CD8-positive, alpha-beta memory T cell (primary cell): ENCODE measurements at places on chromosomes 16 and 17.
A peak's percentile ranks its signal among the peaks of the same experiment; 100 is the strongest.

DNA sequence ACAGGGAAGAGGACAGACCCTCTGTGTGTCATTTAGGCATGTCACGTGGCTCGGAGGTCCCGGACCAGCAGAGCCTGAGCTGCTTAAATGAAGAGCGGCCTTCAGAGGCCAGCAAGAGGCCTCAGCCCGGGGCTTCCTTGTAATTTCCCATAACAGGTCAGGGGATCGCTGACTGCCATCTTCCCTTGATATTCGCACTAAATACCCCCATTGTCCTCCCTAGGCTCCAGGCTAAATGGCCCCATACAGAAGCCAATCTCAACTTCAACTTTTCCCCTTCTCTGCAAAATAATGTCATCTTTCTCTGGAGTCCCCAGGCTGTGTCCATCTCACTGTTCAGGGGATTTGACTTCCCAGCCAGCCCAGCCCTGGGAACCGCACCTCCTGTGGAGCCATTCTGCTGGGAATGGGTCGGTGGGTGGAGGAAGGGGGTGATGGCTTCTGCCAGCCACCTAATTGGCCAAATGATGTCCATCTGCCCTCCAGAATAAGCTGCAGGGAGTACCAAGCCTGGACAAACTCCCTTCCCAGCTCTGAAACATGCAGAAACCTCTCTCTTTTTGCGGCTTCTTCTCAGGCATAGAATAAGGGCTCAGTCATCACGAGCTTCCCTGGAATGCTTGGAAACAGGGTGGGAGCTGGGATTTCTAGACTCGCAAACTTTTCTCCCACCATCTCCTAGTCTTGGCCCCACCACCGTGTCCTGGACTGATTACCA, 129.9 kb downstream of the SDK2 start:
- DNase-seq, result no peak

DNA sequence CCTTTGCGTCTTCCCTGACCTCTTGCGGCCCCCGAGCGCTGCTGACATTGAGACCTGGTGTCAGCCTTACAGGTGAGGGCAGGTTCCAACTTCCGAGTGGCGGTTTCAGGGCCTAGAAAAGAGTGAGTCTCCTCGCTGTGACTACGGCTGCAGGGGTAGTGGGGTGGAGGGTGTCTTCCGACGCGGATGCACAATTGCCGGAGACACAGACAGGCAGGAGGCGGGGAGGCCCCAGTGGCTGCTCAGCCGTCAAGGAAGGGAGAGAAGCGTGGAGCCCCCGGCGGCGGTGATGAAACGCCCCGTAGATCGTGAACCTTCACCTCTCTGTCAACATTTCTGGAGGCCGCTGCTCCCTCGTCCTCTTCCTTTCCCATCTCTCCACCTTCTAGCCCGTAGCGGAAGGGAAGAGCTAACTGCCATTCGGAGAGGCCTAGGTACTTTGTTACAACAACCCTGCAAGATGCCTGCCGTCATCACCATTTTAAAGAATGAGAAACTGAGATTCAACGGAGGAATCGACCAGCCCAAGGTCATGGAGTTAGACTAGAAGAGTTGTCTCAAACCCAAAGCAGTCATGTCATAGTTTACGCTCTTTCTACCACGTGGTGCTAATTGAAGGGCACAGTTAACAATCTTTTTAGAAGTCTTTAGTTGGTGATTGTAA, 485 bp downstream of the DNAJA3 start:
- no peak for DNase-seq

- no peak for DNase-seq
Observed at GRCh38 chr16:46658925-46659324, 30.1 kb downstream of the VPS35 start.

DNA sequence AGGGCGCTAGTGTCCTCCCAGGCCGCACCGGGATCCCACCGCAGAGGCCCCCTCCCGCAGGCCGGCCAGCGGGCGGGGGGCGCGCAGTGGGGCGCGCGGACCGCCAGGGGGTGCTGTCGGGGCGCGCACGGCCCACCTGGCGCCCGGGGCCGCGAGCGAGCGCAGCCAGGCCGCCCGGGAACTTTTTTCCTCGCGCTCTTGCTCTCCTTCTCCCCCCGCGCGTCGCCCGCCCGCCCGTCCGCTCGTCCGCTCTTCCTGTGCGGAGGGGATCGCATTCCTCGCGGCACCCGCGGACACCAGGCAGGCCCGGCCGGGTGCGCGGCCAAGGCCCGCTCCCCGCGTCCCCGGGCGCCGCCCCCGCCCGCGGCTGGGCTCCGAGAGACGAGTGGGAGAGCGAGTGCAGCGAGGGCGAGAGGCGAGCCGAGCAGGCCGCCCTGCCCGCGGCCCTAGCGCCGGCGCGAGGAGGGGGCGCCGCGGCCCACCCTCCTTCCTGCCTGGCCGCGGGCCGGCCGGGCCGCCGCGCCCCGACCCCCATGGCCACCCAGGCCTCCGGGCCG, at the start of gene RAI1:
Gene RAI1 (plus strand): TSS at position 272 of the 557 bp plus-strand sequence. CDS start 111,491 bp downstream, outside the sequence.
- peak; percentile 80 for DNase-seq

GRCh38 chr17:40608061-40608581, 39.5 kb downstream of the SMARCE1 start:
- no peak for DNase-seq

DNA sequence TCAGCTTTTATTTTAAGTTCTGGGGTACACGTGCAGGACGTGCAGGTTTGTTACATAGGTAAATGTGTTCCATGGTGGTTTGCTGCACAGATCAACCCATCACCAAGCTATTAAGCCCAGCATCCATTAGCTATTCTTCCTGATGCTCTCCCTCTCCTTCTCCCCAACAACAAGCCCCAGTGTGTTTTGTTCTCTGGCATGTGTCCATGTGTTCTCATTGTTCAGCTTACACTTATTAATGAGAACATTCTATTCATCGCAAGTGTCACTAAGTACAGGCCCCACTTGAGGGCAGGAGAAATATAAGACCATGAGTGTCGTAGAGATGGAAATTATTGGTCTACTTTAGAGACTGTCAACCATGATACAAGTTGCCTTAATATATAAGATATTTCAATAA, 615.1 kb downstream of the CDH8 start:
- no peak for DNase-seq

DNA sequence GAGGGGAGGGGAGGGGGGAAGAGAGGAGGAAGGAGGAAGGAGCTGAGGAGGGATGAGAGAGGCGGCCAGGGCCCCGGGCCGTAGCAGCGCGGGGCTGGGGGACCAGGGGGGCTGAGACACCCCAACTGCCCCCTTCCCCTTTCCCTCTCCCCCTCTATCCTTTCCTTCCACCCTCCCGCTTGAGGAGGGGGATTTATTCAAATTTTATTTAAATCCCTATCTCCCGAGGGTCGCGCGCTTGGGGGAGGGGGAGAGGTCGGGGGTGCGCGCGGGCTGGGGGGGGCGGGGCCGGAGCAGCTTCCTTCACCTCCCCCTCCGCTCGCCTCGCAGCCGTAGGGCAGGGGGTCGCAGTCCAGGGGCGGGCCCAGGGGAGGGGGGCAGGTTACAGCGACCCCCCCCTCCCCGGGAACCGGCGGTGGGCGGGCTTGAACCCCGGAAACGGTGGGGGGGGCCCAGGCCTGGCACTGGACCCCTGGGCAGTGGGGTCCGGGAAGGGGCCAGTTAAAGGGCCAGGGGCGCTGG, at the start of gene FBXL19:
Gene FBXL19 (plus strand): TSS at position 19 of the 522 bp plus-strand sequence. CDS start 2,183 bp downstream, outside the sequence.
- no peak for DNase-seq

DNA sequence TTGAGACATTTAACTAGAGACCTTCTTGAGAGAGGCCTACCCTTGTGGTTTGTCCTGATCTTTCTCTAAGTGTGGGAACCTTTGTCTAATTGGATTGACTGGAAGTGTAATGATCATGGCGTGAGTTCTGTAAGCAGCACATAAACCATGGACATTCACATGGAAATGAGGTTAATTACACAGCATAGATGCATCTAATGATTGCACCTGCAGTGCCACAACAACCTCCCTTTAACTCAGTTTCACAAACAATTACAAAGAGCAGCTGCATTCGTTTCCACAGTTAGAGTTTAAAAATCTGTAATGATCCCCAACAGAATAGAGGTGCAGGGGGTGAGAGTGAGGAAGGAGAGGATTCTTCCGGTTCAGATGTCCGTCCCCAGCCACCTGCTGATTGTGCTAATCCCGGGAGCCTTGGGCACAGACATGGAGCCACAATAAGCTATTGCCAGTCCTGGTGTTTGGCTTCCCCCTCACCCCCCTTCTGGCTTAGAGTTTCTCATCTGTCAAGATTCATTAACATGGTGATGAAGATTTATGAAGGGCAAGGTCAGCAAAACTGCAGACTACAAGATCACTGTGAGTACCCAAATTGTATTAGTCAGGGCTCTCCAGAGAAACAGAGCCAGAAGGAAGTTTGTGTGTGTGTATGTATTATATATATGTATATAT, 659.2 kb upstream of the SOX9 start:
- no peak for DNase-seq

DNA sequence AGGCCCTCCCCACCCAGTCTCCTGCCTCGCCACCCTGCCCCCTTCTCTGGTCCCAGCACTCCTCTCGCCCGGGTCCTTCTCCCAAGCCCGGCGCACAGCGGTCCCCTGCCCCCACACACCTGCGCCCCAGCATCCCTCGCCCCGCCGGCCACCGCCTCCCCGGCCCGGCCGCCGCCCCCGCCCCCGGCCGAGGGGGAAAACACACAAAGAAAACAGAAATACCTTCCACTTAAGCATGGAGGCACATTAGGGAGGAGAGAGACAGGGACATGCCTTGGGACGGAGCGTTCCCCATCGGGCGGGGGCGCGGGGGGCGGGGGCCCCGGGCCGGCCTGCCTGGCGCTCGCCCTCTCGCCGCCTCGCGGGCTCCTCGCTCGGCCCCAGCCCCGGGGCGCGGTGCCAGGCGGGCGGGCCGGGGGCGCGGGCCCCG, 326 bp downstream of the SRCIN1 start:
- no peak for DNase-seq

DNA sequence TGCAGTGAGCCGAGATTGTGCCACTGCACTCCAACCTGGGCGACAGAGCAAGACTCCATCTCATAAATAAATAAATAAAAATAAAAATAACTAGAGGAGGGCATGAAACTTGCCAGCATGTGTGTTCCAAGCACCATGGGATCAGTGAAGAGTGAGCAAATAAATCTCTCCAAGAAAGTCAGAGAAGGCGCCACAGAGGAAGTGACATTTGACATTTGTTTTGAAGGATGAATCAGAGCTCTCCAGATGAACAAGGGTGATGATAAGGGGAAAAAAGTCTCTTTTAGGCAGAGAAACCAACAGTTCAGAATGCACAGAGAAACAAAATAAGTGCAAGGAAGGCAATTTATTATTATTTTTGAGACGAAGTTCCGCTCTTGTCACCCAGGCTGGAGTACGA, 50.3 kb downstream of the IST1 start:
- no peak for DNase-seq

GRCh38 chr16:30858829-30859423, 35.0 kb downstream of the BCL7C start:
- DNase-seq, result no peak

DNA sequence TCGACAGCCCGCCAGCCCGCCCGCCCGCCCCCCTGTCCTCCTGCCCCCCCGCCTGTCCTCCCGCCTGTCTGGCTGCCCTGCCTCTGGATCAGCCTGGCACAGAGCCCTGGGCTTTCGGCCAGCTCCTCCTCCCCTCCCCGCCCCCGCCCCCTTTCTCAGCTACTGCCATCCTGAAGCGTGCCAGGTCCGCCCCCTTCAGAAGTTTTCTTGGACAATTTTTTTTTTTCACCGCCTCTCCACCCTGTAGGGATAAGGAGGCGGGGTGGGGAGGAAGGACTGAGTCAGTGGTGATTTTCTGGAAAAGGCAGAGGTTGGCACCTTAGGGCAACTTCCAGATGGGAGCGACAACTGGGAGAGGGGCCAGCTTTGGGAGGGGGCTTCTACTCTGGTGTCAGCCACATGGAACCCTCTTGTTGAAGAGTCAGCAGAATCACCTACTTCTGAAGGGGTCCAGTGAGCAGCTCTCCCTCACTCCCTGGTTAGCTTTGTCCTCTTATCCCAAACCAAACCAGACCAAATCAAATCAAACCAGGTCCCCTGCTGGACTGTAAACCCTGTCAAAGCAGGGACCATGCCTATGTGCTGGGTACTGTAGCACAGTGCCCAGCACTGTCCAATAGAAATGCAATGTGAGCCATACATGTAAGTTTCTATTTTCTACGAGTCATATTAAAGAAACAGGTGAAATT, 19.7 kb downstream of the IGF2BP1 start:
- no peak for DNase-seq

GRCh38 chr16:3038896-3039295, 2.2 kb upstream of the BICDL2 start:
- DNase-seq, result no peak

- DNase-seq, result peak; percentile 67
Observed at GRCh38 chr16:67537636-67538591, 9.3 kb downstream of the RIPOR1 start.

DNA sequence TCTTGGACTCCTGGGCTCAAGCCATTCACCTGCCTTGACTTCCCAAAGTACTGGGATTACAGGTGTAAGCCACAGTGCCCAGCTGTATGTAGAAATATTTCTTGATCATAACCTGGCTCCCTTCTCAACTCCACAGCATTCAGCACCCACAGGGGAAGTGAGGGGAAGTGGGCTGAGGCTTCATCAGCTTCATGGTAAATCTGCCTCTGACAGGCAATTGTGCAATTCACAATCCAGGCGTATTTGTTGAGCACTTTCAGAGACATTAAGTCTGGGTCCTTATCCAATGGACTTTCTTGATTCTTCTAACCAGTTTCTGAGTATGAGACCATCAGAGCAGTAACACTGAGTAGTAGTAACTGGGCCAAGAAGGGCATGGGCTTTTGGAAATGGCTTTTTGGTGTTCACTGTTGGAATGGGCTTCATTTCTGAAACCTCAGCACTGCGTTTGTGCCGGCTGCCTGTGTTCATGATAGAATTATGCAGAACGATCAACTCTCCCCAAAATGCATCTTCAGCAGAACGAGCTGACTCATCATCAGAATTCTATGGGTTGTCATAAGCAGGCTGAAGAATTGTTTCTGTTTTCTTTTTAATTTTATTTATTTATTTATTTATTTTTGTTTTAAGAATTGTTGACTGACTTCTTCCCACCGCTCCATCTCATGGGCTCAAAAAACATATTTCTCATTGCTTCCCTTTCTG, 28.9 kb downstream of the FAM20A start:
- DNase-seq, result no peak

DNA sequence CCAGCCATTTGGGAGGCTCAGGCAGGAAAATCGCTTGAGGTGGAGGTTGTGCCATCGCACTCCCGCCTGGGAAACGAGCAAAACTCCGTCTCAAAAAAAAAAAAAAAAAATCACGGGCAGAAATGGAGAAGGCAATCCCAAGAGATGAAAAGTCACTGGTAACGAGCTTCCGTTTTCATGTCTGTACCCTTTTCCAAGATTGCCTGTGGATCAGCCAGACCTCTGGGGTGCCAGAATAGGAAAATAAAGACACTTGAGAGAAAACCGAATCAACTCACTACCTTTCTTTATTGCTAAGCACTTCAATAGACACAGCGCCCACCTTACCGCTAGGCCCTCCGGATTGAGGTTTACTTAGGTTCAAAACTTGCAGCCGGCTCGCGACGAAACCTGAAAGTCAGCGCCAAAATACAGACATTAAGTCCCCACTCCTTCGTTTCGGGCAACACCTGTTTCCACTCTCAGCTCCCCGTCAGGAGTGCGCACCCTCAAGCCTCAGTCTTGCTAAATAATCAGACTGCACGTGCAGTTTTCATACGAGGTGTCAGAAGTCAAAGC, 970 bp upstream of the TRAF7 start:
- DNase-seq, result no peak
